SK-MEL-5 (cell line): ENCODE measurements at places on chromosomes 11 and 22. TPM values are rescaled to one million over a fixed set of nuclear protein-coding genes. Genes with fewer than 3 reads are reported as not detected.

GRCh38 chr22:29872144-29872893, 10.7 kb upstream of the MTMR3 start:
- no peak for DNase-seq

GRCh38 chr11:15883455-15883920, 472.9 kb downstream of the SOX6 start:
- DNase-seq, result no peak

OR8G1 gene
- not detected in 2 replicates for total RNA-seq

PLEKHA7 gene
- total RNA-seq, result 0.61 and 1.7 TPM in 2 replicates

GRCh38 chr11:112874980-112875379, 86.2 kb upstream of the NCAM1 start:
- DNase-seq, result no peak
